CD8-positive, alpha-beta memory T cell (primary cell): ENCODE measurements at places on chromosomes 5 and 9. TPM values are rescaled to one million over a fixed set of nuclear protein-coding genes. Genes with fewer than 3 reads are reported as not detected.

DNM1 gene
- 0.66 TPM for total RNA-seq

FTMT gene
- total RNA-seq, result not detected

RNF180 gene
- total RNA-seq, result not detected

DMRT2 gene
- total RNA-seq, result not detected

RANBP3L gene
- total RNA-seq, result not detected
